ENCODE measurements at places on chromosomes 2 and 18.

DNA sequence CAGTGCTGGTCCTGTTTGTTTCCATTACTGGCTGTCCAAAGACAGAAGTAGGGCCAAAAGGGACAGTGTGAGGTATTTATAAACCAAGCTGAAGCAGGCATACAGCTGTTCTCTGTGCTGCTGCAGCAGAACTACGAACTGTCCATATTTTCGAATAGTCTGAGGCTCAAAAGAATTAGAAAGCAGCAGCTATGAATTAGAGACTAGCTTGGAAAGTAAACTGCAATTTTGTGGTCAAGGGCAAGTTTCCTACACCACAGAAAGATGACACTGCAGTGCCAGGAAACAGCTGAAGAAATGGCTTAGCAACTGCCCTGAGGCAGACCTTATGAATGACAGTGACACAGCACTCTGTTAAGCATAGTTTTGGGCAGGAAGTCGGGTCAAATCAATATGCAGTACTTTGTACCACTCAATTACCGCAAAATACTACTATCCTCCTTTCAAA is 125.3 kb downstream of the TMEM131 start:
- peak; percentile 79 for DNase-seq

DNA sequence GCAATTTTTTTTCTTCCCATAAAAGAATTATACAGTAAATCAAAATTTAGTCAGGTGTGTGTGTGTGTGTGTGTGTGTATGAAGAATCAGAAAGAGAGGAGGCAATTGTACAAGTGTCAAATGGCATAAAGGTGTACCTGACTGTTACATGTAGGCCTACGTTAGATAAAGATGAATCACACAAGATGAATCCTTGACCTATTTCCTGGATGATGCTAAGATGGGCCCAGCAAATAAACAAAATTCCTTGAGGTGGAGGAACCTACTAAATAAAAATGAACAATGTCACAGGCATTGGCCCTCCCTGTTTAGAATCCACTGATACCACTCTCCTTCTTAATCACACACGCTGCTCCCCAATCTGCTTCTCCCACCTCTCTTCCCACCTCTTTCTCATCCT is 79.7 kb upstream of the LRATD1 start:
- no peak for DNase-seq

DNA sequence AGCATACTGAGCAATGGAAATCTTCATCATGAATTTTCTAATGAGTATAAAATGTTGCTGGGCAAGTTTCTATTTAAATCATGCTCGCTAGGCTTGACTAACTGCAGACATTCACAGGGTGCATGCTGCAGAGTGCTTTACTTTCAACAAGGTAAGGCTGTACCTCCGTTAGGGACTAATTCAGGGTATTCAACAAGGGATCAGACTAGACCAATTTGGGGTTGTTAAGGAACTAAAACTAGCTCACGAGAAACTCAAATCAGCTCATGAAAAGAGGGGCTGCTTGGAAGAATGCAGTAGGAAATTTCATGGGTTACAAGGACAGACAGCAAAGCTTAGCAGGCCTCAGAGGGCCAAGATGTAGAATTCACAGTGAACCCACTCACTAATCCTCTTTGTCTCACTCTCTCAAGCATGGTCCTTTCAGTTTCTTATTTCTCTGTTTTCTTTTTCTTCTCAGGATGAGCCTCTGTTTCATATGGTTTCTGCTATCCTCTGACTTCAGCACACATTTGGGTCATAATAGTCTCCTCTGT is 2.2 kb downstream of the MYO3B start:
- DNase-seq = no peak

DNA sequence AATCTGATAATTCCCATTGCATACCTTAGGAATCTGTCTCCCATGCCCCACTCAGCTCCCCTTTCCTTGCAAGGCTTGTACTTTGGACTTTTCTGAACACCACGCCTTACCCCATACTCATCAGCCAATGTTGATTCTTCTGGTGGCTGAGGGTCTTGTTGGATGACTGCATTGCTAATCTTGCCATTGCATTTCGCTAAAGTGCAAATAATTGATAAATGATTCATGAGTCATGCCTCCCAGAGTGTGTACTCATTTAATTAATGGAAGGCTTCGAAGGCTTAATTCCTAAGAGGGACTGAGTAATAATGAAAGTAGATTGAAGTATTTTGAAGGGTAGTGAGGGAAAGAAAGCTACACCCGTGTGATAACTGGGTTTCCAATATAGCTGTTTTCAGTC is 28.0 kb upstream of the PPP1R1C start:
- no peak for DNase-seq

DNA sequence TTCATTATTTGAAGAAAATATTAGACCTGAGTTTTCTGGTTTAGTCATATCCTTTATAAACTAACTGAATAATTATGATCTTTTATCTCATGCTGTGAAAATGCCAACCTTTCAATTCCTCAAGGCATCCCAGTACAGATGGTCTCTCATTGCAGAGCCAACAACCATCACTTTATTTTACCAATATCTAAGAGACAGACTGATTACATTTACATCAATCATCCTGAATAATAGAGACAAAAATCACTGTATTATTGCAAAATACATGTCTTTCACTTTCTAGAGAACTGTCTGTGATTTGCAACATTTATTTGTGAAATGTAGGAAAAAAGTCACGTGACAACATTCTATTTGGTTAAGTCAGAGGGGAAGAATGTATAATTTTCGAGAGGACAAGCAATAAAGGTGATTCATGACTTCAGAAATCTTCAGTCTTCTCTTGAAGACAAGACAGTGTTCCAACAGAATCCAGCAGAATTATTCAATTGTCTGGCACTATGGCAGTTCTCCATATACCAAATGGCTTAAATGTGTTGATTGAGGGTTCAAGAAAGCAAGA is 503.6 kb upstream of the SYT4 start:
- DNase-seq = no peak

DNA sequence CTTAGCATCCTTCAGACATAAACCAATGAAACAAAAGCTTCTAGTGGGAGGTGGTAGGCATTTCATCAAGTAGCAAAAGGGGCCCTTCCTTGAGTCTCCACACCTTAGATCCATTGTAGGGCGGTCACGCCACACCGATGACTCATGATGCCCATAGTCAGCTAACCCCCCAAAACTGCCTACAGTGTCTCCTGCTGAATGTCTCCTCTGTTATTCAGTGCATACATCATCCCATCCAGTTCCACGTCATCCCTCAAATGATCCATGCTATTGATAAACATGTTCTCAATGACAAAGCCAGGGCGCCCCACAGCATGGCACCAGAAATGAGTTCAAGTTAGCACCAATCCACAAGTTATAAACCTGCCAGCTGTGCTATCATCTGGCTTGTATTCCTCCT is 57.4 kb upstream of the ACKR3 start:
- no peak for DNase-seq

- no peak for DNase-seq
Observed at GRCh38 chr2:85911097-85911496, 22.3 kb upstream of the ST3GAL5 start.

DNA sequence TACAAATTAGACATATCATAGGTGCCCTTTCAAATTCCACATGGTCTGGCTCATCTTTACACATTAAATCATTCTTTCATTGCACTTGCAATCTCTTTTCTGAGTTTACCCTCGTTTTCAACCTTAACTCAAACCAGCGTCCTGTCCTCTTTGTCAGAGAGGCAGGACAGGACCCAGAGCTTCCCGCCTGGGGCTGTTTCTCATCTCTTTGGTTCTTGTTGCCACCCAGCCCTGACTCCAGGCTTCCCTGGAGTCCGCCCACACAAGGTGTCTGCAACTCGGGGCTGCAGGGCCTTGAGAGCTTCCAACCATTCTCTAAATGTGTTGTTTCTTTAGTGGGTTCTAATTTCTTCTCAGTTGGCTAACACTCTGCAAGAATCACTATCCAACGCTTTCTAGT is 24.4 kb downstream of the RBMS1 start:
- DNase-seq = no peak

DNA sequence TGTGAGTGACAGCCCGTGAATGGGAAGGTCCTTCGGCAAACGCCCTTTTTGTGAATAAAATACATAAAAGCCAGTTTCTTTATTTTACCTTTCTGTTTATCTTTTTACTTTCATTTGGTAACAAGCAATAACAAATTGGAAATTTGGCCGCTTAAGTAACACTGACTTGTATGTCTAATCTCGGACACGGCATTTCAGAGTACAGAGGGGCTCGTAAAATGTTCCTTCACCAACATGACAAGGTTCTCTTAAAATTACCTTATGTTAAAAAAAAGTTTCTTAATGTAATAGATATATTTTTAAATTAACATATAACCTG is 558 bp upstream of the NEMP2 start:
- no peak for DNase-seq

GRCh38 chr2:156164091-156164720 is 168.3 kb downstream of the NR4A2 start:
- no peak for DNase-seq

DNA sequence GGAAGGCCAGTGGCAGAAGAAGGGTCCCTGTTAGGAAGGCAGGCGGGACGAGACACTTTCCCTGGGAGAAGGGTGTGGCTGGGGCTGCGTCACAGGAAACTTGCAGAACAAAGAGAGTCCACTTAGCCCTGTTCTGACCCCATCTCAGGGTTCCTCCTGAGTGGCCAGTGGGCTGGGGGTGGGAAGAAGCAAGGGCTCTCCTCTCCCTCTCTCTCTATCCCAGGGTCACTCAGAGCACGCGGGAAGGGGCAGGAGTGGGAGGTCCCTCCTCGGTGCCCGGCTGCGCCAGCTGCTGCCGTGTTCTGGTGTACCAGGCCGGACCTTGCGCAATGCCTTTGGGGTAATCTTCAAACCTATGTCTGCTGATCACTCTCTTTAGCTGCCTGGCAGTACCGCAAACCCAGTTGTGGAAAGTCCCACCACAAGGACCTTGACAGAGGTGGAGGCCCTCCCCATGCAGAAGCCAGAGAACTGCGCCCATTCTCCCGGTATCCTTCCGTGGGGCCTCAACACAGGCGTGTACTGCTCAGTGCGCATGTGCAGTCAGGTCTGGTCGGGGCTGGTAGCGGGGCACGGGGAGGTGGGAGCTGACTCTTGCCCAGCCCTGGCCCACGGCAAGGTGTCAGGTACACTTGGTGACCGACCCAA is 47.8 kb upstream of the ST3GAL5 start:
- DNase-seq = no peak

- no peak for DNase-seq
Observed at GRCh38 chr18:32174719-32175118, 15.1 kb upstream of the MEP1B start.

DNA sequence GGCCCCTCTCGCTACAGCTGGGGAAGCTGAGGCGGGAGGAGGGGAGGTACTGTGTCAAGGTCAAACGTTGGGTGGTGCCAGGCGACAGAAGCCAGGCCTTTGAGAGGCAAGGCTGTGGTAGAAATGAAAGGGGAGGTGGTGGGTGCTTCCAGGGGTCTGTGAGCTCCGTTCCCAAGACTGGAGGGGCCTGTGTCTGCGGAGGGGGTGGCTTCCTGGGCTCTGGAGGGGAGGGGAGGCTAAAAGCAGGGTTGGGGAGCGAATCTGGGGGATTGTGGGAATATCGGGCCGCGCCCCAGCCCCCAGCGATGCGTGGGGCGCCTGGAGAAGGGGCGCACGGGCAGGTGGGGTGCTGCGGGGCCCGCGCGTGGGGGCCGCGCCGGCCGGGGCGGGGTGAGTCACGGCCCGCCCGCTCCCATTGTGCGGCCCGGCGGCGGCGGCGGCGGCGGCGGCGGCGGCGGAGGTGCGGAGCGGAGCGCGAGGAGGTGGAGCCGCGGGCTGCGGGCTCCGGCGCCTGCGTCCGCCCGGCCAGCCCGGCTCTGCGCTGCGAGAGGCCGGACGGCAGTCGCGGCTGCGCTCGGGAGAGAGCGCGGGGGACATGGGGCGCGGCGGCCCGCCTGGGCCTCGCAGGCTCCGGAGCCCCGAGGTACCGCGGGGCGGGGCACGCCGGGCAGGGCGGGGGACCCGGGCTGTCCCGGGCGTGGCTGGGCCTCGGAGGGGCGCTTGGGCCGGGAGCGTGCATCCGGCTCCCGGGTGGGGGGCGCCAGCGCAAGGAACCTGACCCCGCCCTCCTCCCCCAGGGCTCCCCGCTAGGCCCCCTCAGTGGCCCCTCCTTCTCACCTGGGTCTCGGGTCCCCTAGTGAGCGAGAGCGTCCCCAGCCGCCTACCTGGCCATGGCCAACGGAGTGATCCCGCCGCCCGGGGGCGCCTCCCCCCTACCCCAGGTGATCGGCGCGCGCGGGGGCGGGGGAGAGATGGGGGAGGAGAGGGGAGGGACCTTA is at the start of gene SLC4A3:
SLC4A3 (plus strand) TSS at position 528 of the 998 bp plus-strand sequence; CDS start at position 891, 363 bp downstream.
- no peak for DNase-seq

DNA sequence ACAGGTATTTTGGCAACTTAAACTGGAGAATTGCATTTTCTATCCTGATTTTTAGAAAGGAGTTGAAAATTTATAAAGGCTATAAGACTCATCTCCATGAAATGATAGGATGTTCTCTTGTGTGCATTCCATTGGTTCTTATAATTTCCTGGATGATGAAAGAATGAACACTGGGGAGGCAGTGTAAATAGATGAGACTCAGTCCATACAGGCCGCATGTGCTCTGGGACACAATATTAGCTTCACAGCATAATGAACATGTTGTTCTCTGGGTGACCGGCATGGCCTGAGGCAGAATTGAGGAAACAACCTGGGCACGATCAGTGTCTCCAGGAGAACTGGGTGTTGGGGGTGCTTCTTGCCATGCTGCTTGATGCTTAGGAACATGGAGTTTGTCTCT is 38.8 kb downstream of the AOX1 start:
- DNase-seq = no peak

GRCh38 chr2:124623560-124623959 is 598.5 kb downstream of the CNTNAP5 start:
- DNase-seq = no peak

DNA sequence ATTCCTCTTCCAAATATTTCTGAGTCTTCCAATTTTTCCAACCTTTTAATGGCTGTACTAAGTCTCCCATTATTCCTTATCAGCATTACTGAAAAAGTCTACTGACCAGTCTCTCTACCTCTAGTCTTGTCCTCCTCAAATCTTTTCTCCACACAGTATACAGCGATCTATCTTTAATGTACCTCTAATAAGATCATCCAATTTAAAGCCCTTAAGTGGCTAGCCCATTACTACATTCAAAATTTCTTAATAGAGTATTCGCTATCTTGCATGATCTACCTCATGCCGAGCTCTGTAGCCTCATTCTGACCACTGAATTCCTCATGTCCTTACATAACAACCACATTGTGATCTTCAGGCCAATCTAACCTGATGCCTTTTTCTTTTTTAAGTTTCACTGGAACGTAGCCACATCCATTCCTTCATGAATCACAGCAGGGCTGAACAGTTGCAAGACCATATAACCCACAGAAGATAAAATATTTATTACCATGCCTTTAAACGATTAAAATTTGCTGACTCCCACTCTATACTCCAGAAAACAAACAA is 57.9 kb downstream of the SLC66A3 start:
- no peak for DNase-seq

Data from SK-N-MC (cell line).